NCI-H69 (cell line): ENCODE measurements at places on chromosomes 6 and 20.

GRCh38 chr6:3961581-3962215 lies 112.5 kb downstream of the FAM50B start:
- DNase-seq = no peak

GRCh38 chr20:31868853-31869672 lies 1.3 kb downstream of the DUSP15 start:
- DNase-seq = no peak

- no peak for DNase-seq
Measured at GRCh38 chr6:431504-431903, 40.0 kb downstream of the IRF4 start.

GRCh38 chr6:22380236-22380635 lies 83.4 kb upstream of the PRL start:
- DNase-seq = no peak

GRCh38 chr6:53917464-53917842 lies 122.6 kb downstream of the LRRC1 start:
- DNase-seq = no peak
